ENCODE measurements at places on chromosomes 3 and 15. TPM values are rescaled to one million over a fixed set of nuclear protein-coding genes. Genes with fewer than 3 reads are reported as not detected.
A peak's percentile ranks its signal among the peaks of the same experiment; 100 is the strongest.

DNA sequence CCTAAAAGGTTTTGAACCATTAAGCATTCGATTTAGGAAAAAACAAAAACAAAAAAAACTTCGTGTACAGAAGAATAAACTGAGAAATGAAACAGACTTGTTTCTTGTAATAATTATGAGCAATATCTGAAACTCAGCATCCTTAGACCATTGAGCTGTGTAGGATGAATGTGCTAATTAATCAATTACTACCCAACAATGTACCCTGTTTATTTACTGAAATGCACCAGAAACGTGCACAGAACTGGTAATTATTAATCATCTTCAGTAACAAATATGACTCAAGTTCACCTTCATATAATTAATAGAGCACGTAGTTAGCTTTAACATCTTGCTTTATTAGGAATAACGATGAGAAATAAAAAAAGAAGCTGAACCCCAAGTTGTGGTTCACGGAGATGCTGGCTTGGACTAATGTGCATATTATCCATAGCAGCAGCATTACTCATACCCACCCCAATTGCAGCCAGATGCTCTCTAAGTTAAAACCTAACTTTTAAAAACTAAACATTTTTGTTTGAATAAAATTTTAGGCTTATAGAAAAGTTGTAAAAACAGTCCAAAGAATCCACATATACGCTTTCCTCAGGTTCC is 10.2 kb upstream of the C15orf61 start:
- no peak for DNase-seq

- DNase-seq, result no peak
Observed at GRCh38 chr3:176087066-176087697, 1110.1 kb downstream of the TBL1XR1 start.

GRCh38 chr15:89806210-89806558 is 8.5 kb downstream of the ANPEP start:
- no peak for DNase-seq

- DNase-seq, result no peak
Observed at GRCh38 chr15:93974804-93975481, 256.4 kb upstream of the MCTP2 start.

GRCh38 chr3:59992578-59992977 is 942.8 kb upstream of the CFAP20DC start:
- DNase-seq, result no peak

- no peak for DNase-seq
Observed at GRCh38 chr3:76470285-76470684, 569.6 kb upstream of the ROBO2 start.

- DNase-seq, result no peak
Observed at GRCh38 chr3:35641331-35641730, 2.0 kb downstream of the ARPP21 start.

GRCh38 chr3:66795365-66795764 is 202.7 kb upstream of the KBTBD8 start:
- no peak for DNase-seq

DNA sequence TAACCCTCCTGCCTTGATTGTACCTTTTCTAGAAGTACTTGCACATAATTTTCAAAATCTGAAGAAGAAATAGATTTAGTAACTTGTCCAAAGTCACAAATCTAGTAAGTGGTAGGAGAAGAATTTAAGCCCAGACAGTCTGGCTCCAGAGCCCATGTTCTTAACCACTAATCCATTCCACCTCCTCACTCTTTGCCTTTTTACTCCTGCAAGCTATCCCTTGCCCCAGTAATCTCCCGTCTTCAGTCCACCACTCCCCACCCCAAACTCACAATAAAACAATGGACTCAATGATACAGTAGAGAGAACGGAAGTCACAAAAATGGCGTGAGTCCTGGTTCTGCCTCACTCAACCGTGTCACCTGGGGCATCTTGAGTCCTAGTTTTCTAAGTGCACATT is 48.7 kb downstream of the SETMAR start:
- no peak for DNase-seq

- no peak for DNase-seq
Observed at GRCh38 chr3:118110211-118110610, 924.4 kb downstream of the IGSF11 start.

DNA sequence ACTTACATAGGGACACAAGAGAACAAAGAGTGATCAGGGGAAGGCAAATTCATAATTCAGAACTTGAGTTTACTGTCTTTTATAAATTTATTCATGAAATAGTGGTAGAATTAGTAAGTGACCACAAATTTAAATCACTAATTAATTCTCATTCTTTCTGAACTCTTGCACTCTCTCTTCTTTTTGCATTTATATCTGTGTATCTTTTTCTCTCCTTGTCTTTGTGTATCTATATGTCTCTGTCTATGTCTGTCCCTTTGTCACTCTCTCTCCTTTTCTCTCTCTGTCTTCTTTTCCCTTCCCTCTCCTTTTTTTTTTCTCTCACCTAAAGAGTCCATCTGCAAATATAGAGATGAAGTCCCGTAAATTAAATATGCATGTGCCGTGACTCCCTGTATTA is 31.5 kb downstream of the RBMS3 start:
- no peak for DNase-seq

DNA sequence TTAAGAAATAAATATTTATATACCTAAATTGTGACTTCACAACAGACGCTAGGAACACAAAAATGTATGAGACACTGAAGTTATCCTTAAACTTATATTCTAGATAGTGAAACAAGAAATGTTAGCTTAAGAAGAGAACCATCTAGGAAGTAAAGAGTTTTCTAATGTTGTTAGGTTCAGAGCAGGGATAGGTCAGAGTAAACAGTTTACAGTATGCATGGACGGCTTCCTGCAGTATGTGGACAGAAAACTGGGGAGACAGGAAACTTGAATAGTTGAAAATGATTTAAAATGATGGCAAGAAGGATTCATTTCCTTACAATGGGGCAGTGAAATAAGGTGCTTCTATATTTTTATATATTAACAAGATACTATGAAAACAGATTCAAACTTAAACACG is 449.8 kb downstream of the MAGI1 start:
- DNase-seq, result no peak

DNA sequence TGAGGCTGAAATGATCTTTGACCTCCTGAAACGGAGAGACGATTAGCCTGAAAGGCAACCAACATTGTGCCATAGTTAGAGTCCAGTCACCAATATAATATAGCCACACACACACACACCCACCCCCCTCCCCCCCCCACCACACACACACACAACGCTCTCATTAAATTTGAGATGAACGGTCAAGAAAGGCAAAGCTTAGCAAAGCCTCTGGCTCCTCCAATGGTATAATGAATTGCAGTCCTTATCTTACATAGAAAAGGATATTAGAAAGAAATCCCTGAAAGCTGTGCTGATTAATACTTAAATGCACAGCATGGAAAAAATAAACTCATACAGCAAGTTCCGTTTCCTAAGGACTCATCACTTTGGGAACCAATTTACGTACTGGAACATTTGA is 876 bp upstream of the ZNF385D start:
- no peak for DNase-seq

DNA sequence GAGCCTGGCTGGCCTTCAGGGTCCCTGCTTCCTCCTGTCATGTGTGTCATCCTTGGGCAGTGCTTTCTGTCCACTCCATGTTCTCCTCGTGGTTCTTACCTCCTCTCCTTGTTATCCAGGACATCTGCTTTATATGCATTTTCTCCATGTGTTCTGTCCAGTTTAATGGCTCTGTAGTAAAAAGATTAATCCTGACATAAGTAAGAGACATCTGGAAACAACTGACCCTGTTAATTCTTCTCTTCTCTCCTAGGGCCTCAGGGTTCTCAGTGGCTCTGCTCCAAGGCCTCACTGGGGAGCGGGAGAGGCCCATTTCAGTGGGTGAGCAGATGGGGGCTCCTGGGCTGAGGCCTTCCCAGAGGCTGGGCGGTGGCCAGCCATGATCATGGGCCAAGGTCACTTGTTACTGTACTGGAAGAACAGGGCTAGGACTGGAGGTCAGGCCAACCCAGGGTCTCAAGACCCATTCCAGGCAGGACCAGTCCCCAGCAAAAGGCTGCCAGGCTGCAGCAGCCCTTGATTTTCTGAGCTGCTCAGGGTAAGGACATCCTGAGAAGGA is 20.2 kb upstream of the CDCP1 start:
- no peak for DNase-seq

DNA sequence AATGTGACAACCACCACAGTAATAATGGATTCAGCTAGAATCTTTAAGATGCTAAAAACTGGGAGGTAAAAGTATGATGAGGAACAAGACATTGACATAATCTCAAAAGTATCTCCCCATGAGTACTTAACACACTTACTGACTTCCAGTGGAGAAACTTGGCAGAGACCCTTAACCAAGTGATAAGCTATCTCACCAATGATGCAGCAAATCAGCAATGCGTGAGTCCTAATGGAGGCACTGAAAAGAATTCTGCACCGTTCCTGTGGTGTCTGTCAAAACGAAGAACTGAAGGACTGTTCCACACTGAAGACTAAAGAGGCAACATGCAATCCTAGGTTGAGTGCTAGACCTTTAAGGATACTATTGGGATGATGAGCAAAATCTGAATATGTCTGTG is 67.9 kb upstream of the OCA2 start:
- DNase-seq, result no peak

DNA sequence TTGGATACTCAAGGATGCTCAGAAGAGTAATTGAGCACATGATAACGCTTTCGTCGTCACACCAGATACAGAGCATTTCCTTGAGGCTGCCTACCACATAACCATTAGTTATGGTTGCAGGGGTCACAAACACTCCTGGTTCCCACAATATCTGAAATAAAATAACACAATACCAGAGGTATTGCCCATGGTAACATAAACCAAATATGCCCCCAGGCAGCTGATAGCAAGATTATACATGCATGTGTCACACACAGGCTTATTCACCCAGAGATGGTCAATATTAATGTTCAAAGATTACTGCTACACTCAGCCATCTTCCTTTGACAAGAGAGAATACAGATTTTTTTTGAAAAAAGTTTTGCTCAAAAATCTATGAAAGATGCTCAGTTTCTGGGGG is 7.3 kb downstream of the RPL39L start:
- no peak for DNase-seq

- DNase-seq, result no peak
Observed at GRCh38 chr3:73868688-73869315, 244.1 kb upstream of the PDZRN3 start.

DNA sequence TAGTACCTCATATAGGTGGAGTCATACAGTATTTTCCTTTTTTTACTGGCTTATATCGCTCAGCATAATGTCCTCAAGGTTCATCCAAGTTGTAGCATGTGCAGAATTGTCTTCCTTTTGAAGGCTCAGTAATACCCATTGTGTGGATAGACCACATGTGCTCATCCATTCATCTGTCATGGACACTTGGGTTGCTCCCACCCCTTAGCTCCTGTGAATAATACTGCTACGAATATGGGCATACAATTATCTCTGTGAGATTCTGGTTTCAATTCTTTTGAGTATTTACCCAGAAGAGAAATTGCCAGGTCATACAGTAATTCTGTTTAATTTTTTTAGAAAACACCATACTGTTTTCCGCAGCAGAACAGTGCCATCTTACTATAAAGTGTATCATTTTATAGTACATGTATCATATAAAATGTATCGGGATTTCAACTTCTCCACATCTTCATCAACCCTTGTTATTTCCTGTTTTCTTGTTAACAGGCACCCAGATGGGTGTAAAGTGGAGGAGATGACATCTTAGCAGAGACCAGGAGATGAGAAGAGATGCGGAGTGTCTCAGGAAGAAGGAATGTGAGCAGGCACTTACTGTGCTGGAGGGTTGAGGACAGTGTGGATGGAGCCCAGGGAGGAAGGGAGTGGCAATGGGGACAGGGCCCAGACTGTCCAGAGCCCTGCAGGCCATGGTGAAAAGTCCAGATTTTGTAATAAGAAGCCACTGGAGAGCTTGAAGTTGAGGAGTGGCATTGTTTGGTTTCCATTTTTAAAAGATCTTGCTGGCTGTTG is 27.0 kb upstream of the PRR23E start:
- DNase-seq, result no peak

DNA sequence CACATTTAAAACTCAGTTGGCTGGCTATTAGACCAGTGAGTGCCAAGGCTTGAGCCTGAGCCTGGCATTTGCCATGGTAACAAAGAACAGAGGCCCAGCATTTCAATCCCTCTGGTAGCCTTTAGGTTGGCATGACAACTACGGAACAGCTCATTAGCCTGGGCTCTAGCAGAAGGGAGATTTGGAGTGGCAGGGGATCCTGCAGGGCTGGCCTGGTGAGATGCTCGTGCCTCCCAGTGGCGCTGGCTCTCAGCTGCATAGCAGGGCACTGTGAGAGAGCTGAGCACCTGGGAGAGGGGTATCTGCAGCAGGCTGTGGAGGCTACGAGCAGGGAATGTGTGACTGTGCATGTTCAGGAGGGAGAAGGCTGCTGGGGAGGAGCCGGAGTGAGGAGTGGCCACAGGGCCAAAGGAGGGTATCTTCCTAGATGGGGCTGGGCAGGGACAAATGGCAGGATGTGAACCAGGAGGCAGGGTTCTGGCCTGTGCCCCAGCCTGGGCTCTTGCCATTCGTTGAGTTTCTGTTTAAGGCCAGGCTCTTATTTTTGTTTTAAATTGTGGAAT is 5.6 kb upstream of the ABTB1 start:
- no peak for DNase-seq

GRCh38 chr15:47196048-47196447 is 521.3 kb upstream of the SEMA6D start:
- DNase-seq, result peak; percentile 13

DNA sequence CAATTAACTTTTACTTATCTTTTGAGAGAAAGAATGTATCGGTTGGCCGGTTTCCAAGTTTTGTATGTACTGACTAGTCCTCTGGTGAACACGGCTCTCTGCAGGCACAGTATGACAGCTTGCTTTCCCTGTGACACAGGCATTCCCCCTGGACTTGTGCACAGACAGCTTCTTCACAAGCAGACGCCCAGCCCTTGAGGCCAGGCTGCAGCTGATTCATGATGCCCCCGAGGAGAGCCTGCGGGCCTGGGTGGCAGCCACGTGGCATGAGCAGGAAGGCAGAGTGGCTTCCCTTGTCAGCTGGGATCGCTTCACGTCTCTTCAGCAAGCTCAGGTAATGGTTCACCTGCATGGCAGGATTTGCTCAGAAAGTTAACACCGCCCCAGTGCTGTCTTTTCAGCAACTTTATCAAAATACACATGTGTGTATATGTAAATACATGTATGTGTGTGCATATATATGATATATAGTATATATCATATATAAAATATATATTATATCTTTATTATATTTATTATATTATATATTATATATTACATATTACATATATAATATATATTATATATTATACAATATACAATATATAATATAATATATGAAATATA is 25.5 kb downstream of the FAN1 start:
- DNase-seq, result no peak

CYP8B1 gene
- total RNA-seq, result 0.08 TPM

RLBP1 gene
- total RNA-seq, result not detected

SCN5A gene
- not detected for total RNA-seq

APOD gene
- total RNA-seq, result not detected

DNAJC13 gene
- total RNA-seq, result 28.1 TPM

SPSB4 gene
- not detected for total RNA-seq

LMOD3 gene
- total RNA-seq, result not detected

MUC4 gene
- 0.51 TPM for total RNA-seq

WNT5A gene
- 1.1 TPM for total RNA-seq

SCN11A gene
- total RNA-seq, result not detected

FANCD2OS gene
- not detected for total RNA-seq

ATG3 gene
- total RNA-seq, result 48.2 TPM

CP gene
- 1.2 TPM for total RNA-seq

Data from GM12878 (cell line).